ENCODE measurements at places on chromosomes 7 and 10. TPM values are rescaled to one million over a fixed set of nuclear protein-coding genes. Genes with fewer than 3 reads are reported as not detected.

The GCK gene
- 1.2 TPM for total RNA-seq

The PVRIG gene
- total RNA-seq, result 0.48 TPM

The NRCAM gene
- total RNA-seq, result 8.9 TPM

The MUC12 gene
- total RNA-seq, result 2.9 TPM

The PBLD gene
- total RNA-seq, result 8.9 TPM

The SPDYE2B gene
- 2.6 TPM for total RNA-seq

The CYP3A7 gene
- 1.2 TPM for total RNA-seq

The ITGB1 gene
- 1,341 TPM for total RNA-seq

The FFAR4 gene
- 0.96 TPM for total RNA-seq

The CPA2 gene
- 1.9 TPM for total RNA-seq

The ANKRD30A gene
- 0.72 TPM for total RNA-seq

The FAM25G gene
- total RNA-seq, result not detected

The OR2A5 gene
- total RNA-seq, result 3.6 TPM

The MNX1 gene
- 3.4 TPM for total RNA-seq

The GPR15LG gene
- total RNA-seq, result 5.1 TPM

The LIPM gene
- total RNA-seq, result not detected

The ST7 gene
- total RNA-seq, result 19.7 TPM

The ZNF655 gene
- 86.2 TPM for total RNA-seq

The DDC gene
- total RNA-seq, result 8.9 TPM

The EFCAB10 gene
- total RNA-seq, result 0.48 TPM

The GRB10 gene
- 38.3 TPM for total RNA-seq

The SEMA3A gene
- total RNA-seq, result 10.4 TPM

The GPR146 gene
- 14.9 TPM for total RNA-seq

The SFRP5 gene
- 0.48 TPM for total RNA-seq

The CHAT gene
- not detected for total RNA-seq

The STEAP1 gene
- 3.9 TPM for total RNA-seq

The STK31 gene
- 2.6 TPM for total RNA-seq

The NANOS1 gene
- total RNA-seq, result 3.1 TPM

The NEUROG3 gene
- 0.48 TPM for total RNA-seq

The SEC24C gene
- total RNA-seq, result 36.6 TPM

The CLDN3 gene
- total RNA-seq, result 0.72 TPM

The ARHGAP12 gene
- 77.3 TPM for total RNA-seq

The PODXL gene
- total RNA-seq, result 4.1 TPM

The CNTNAP2 gene
- total RNA-seq, result 81.1 TPM

The DPP6 gene
- total RNA-seq, result 1.2 TPM

The CHN2 gene
- 20.2 TPM for total RNA-seq

The STEAP1B gene
- 12.3 TPM for total RNA-seq

The ANKRD1 gene
- total RNA-seq, result 10.4 TPM

The ZCCHC24 gene
- total RNA-seq, result 33.7 TPM

The MYPN gene
- 1.4 TPM for total RNA-seq

The CAV1 gene
- 298 TPM for total RNA-seq

The ATP6V1F gene
- total RNA-seq, result 69.3 TPM

The CPED1 gene
- 64.8 TPM for total RNA-seq

The ATG9B gene
- total RNA-seq, result 2.6 TPM
